NCI-H146 (cell line): ENCODE measurements at places on chromosomes 2 and 18.

DNA sequence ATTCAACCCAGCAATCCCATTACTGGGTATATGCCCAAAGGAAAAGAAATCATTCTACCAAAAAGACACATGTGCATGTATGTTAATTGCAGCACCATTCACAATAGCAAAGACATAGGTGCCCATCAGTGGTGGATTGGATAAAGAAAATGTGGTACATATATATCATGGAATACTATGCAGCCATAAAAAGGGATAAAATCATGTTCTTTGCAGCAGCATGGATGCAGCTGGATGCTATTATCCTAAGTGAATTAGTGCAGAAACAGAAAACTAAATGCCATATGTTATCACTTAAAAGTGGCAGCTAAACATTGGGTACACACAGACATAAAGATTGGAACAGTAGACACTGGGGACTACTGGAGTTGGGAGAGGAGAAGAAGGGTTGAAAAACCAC lies 82.2 kb downstream of the MYO3B start:
- DNase-seq = no peak

DNA sequence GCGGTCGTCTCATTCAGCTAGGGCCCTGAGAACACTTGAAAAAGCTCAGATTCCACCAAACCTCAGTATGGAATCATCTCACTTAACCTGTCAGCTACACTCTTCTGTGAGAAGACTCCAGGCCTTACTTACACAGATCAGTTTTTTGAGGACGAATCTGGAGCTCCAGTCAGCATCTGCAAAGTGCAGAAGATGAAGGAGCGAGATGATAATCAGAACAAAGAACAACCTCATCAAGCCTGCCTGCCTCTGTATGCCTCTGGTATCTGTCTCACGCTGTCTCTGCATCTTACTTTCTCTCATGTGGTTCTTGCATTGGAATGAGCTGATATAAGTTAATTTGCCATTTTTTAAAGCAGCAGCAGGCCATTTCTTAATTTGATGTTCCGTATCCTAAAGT lies 444.1 kb upstream of the LRATD1 start:
- no peak for DNase-seq

GRCh38 chr2:1631292-1632001 lies 112.9 kb downstream of the PXDN start:
- no peak for DNase-seq

- no peak for DNase-seq
These were observed 249.9 kb downstream of the EIPR1 start for GRCh38 chr2:3127710-3128109.

GRCh38 chr18:5150894-5151293 lies 46.2 kb downstream of the AKAIN1 start:
- DNase-seq = peak; percentile 14
